ENCODE measurements at places on chromosomes 12 and 14.

- DNase-seq = no peak
Measured at GRCh38 chr12:3752741-3753486, at the start of gene CRACR2A. Gene CRACR2A (minus strand): TSS chr12:3753109. CDS start chr12:3696999, 56,110 bp downstream.

- DNase-seq = no peak
Measured at GRCh38 chr14:90475298-90475697, 78.5 kb downstream of the CALM1 start.

DNA sequence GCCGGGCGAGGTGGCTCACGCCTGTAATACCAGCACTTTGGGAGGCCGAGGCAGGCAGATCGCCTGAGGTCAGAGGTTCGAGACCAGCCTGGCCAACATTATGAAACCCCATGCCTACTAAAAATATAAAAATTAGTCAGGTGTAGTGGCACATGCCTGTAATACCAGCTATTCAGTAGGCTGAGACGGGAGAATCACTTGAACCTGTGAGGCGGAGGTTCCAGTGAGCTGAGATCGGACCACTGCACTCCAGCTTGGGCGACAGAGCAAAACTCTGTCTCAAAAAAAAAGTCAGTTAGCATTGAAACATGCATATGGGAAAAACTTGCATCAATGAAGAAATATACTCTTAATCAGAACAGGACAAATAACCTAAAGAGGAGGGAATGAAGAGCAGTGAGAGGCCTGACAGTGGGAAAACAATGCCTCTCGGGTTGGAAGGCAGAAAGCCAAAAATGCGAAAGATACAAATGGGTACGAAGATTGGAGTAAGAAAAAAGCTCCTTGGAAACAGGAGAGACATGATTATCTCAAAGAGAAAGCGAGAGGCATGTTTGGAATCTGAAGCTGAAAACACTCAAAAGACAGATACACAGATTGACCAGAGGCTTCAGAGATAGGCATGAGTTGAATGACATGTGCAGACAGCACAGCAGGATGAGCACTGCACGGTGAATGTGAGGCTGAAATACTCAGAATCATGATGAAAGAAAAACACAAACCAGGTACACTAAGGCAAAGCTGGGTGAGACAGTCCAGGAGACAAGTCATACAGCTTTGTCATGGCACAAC is 30.6 kb downstream of the RESF1 start:
- DNase-seq = no peak

GRCh38 chr14:25400607-25401206 is 350.8 kb upstream of the STXBP6 start:
- no peak for DNase-seq

DNA sequence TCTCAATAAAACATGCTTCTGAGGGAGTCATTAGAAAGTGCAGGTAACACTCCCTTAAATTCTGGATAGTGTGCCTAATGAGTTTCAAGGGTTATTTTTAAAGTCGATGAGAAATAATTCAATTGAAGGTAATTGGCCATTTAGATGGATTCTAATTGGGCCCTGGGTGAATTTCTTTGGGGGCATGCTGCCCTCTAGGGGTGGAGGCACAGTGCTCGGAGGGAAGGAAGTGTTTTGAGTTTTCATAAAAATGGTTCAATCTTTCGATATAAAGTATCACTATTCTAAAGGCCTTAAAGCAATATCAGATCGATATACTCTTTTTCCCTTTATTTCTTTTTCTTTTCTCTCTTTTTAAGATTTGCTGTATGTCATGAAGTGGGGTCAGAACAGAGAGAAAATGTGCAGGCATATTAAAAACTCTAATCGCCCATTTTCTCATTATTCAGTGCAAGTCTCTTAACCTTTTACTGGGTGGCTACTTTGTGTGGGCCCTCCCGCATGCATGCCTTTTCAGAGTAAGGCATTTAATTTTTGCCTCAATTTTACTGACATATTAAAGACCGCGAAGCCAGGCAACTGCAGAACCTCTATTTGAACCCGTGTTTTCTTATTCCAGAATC is 25.5 kb downstream of the NKX2-8 start:
- no peak for DNase-seq

- DNase-seq = no peak
Measured at GRCh38 chr12:26821212-26821701, 11.7 kb downstream of the ITPR2 start.

DNA sequence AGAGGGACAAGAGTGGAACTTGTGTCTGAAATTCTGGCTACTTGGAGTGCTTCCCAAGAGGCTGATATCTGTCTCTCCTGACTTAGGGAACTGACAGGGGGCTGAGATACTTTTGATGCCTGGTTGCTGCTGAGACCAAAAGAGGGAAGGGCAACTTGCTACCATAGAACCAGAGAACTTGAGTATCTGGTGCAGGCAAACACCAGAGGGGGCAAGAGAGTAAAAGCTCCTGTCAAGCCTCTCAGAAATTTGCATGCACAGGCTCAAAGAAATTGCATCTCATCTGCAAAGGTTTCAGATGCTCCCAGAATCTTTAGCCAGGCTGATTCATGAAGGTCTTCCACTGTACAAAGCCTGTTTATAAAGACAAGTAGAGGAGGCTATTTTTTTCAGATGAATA is 391.3 kb upstream of the FOXG1 start:
- DNase-seq = no peak

- no peak for DNase-seq
Measured at GRCh38 chr12:13788626-13789025, 192.8 kb downstream of the GRIN2B start.

GRCh38 chr14:52461721-52462120 is 90.6 kb downstream of the TXNDC16 start:
- DNase-seq = no peak
